ENCODE measurements at places on chromosomes 7 and 10.

- H3K27ac ChIP-seq: no peak overlapping the region
- H3K4me3 ChIP-seq: no peak overlapping the region
- H3K4me1 ChIP-seq: no peaks in the 10 kb centered on the region
- H3K36me3 ChIP-seq: peaks cover 16% of the 10 kb centered on the region
These were observed 45.2 kb downstream of the TRRAP start for GRCh38 chr7:98923512-98923911.

GRCh38 chr7:126445991-126446390 lies 806.8 kb downstream of the GRM8 start:
- H3K36me3 ChIP-seq: no peaks in the 10 kb centered on the region
- no peak for DNase-seq
- H3K27ac ChIP-seq: no peak overlapping the region
- no peak overlapping the region for H3K4me3 ChIP-seq
- H3K4me1 ChIP-seq: peaks cover 29% of the 10 kb centered on the region
- peaks cover 2% of the 10 kb centered on the region for H3K27me3 ChIP-seq

DNA sequence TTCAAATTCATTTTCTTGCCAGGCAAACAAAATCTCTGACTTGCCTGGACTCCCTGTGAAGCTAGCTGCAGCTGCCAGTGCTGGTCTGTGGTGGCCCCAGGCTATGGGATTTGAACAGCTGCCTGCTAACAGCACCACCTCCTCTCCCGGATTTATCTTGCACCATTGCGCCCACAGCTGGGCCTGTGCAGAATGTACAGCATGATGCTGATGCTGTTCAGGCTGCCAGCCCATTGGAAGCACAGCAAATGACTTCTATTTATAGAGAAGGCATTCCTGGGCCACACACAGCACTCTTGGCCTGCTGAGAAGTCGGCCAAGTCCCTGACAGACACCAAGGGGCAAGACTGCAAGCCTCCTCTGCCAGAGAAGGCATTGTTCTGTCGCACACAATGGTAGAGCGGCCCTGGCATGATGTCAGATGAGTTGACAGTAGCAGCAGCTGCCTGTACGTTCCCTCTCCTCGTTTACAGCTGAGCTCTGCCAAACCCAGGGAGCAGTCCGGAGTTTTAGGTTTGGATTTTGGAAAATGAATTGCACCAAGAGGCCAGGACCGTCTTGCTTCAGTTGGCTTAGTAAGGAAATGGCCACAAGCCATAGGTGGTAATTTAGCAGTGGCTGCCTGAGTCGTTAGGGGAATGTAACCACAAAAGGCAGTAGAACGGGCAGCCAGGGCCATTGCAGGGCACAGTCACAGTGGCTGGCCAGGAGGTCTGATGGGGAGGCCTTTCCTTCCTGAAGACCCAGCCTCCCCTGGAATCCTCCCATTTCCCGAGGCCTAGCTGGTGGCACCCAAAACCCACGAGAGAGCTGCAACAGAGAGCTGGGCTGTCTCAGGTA lies 38.5 kb downstream of the MTURN start:
- H3K27ac ChIP-seq: peak overlapping the region; percentile 9
- peak; percentile 57 for DNase-seq
- H3K36me3 ChIP-seq: no peaks in the 10 kb centered on the region

DNA sequence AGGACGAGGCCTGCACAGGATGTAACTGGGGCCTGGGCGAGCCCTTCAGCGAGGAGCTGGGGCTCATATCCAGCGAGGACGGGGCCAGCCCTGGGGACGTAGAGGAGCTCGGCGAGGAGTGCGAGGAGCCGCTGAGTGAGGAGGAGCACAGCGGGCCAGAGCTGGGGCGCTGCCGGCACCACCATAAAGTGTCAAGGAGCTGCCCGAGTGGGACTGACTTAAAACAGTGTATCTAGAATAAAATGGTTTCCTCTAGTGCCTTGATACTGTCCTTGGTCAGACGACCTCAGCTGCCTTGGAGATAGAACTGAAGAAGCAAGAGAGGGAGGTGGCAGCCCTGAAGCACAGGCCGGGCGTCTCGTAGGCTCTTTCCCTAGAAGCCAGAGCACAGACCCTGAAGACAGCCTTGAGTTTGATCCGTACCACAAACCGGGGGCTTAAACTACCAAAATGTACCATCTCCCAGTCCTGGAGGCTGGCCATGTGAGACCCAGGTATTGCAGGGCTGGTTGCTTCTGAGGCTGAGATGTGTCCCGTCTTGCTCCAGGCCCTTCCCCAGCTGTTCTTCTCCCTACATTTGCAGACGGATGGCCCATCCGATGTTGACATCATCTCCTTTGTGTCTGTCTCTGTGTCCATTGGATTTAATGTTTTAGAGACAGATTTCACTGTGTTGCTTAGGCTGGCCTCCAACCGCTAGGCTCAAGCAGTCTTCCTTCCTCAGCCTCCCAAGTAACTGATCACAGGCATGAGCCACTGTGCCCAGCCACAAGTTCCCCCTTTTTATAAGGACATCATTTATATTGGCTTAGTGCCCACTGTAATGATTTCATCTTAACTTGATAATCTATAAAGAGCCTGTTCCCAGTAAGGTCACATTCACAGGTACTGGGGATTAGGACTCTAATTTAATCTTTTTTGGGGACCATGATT lies 35.8 kb downstream of the DNAJB6 start:
- H3K27ac ChIP-seq: no peak overlapping the region
- peaks cover 12% of the 10 kb centered on the region for H3K36me3 ChIP-seq
- DNase-seq: no peak
- H3K4me3 ChIP-seq: no peak overlapping the region

GRCh38 chr7:150668472-150668911 lies 17.0 kb upstream of the GIMAP2 start:
- no peak overlapping the region for H3K27ac ChIP-seq
- H3K4me3 ChIP-seq: no peak overlapping the region
- no peaks in the 10 kb centered on the region for H3K4me1 ChIP-seq
- DNase-seq: no peak

GRCh38 chr7:134450294-134451000 lies 8.5 kb downstream of the AKR1B1 start:
- no peak for DNase-seq
- peaks cover 6% of the 10 kb centered on the region for H3K4me1 ChIP-seq
- peaks cover 2% of the 10 kb centered on the region for H3K27me3 ChIP-seq

- H3K4me1 ChIP-seq: peaks cover 18% of the 10 kb centered on the region
- no peak overlapping the region for H3K27ac ChIP-seq
- no peak overlapping the region for H3K4me3 ChIP-seq
- peaks cover 4% of the 10 kb centered on the region for H3K36me3 ChIP-seq
- no peak for DNase-seq
These were observed 31.4 kb downstream of the CPXM2 start for GRCh38 chr10:123860209-123860608.

DNA sequence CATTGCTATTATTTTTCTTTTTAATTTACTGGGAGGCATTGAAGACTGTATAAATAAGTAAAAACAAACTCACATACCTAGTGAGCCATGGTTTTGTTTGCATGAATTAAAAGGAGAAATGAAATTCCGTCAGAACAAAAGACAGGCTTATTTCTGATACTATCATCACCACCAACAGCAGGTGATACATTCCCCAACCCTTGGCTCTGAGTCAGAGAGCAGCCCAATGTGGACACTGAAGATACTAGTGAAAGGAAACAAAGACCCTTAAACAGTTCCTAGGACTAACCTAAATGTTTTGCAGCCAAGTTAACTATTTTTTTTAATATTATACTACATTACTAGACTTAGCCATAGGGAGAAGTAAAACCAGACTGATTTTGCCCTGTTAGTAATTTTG lies 31.6 kb downstream of the CHRM2 start:
- no peak overlapping the region for H3K4me3 ChIP-seq
- DNase-seq: no peak
- no peaks in the 10 kb centered on the region for H3K36me3 ChIP-seq
- H3K27ac ChIP-seq: no peak overlapping the region

GRCh38 chr10:19668116-19668515 lies 148.1 kb upstream of the PLXDC2 start:
- peaks cover 3% of the 10 kb centered on the region for H3K27me3 ChIP-seq
- no peak overlapping the region for H3K27ac ChIP-seq
- no peak overlapping the region for H3K4me3 ChIP-seq
- H3K36me3 ChIP-seq: no peaks in the 10 kb centered on the region
- no peak for DNase-seq
- H3K4me1 ChIP-seq: no peaks in the 10 kb centered on the region

DNA sequence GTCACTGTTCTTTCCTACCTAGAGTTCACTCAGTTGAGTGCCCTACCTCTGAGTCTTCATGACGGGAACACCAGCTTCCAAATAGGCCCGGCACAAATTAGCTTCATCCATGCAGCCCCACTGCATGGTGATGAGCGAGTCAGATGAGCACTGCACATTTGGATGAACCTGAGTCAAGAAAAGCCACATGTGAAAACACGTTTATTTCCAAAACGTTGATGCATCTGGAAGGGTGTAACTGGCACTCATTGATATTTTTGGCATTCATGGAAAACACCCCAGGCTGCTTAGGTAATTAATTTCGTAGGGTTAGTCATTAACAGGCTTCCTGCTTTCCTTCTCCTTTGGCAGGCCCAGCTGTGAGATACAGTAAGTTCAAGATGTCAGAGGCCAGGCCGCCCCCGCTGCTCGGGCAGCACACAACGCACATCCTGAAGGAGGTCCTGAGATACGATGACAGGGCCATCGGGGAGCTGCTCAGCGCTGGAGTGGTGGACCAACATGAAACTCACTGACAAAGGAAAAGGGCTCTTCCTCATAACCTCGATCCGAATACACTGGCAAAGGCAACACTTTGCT lies 725.2 kb downstream of the SUGCT start:
- no peaks in the 10 kb centered on the region for H3K4me1 ChIP-seq
- H3K27ac ChIP-seq: no peak overlapping the region
- DNase-seq: no peak
- H3K36me3 ChIP-seq: no peaks in the 10 kb centered on the region

DNA sequence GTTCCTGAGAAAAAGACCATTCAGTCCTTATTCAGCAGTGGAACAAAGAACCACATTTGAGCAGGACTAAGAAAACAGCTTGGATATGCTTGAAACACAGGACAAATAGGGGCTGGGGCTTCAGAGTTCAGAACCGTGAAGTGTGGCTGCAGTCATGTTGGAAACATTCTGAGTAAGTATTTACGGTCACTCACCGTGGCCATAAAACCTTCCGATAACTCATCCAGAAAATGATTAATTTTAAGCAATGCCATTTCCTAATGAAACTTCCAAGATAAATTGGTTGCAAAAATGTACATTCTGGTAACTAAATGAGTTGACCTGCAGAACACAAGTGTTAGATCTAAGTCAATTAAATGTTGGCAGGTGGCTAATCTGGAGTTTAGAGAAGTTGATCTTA lies 279.2 kb downstream of the CXCL12 start:
- H3K36me3 ChIP-seq: no peaks in the 10 kb centered on the region
- peaks cover 3% of the 10 kb centered on the region for H3K27me3 ChIP-seq
- peaks cover 6% of the 10 kb centered on the region for H3K4me1 ChIP-seq
- DNase-seq: no peak
- H3K27ac ChIP-seq: no peak overlapping the region

DNA sequence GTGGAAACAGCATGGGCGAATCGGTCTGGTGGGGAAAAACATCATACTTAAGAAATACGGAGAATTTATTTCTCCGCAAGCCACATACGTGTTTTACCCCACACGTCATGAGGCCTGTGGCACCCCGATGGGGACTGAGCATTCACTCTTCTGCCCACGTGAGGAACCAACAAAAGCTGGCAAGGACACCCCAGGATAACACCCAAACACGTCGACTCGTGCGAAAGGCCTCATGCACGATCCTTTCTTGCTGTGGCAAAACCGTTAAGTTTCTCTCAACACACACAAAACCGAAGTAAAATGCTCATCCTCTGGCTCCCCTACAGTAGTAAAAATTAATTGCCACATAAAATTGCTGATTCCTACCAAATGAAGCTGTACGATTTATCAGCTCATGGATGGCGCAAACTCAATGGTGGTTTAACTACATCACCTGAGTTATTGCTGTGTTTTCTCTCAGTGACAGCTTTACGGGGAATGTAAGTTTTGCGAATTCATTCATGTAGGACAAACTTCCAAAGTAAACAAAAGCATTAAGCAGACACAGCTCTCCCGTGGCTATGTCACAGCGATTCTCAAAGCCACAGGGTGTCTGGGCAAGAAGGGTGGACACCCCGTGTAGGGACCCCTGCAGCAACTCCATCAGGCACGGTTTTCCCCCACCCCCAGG lies 97.0 kb downstream of the CTBP2 start:
- H3K4me1 ChIP-seq: peaks cover 79% of the 10 kb centered on the region
- peaks cover 18% of the 10 kb centered on the region for H3K27me3 ChIP-seq
- H3K27ac ChIP-seq: peak overlapping the region; percentile 96
- H3K36me3 ChIP-seq: no peaks in the 10 kb centered on the region
- DNase-seq: no peak

GRCh38 chr7:90579181-90579688 lies 16.9 kb upstream of the CDK14 start:
- H3K27me3 ChIP-seq: no peaks in the 10 kb centered on the region
- H3K4me3 ChIP-seq: no peak overlapping the region
- no peak for DNase-seq
- H3K4me1 ChIP-seq: no peaks in the 10 kb centered on the region
- no peak overlapping the region for H3K27ac ChIP-seq
- no peaks in the 10 kb centered on the region for H3K36me3 ChIP-seq

GRCh38 chr10:15605740-15606369 lies 113.9 kb downstream of the ITGA8 start:
- DNase-seq: no peak
- no peaks in the 10 kb centered on the region for H3K4me1 ChIP-seq
- H3K27ac ChIP-seq: no peak overlapping the region
- peaks cover 3% of the 10 kb centered on the region for H3K27me3 ChIP-seq

- H3K4me1 ChIP-seq: no peaks in the 10 kb centered on the region
- peaks cover 2% of the 10 kb centered on the region for H3K27me3 ChIP-seq
- peaks cover 14% of the 10 kb centered on the region for H3K36me3 ChIP-seq
- DNase-seq: no peak
These were observed 29.0 kb downstream of the TIMM23 start for GRCh38 chr10:46001187-46001756.

DNA sequence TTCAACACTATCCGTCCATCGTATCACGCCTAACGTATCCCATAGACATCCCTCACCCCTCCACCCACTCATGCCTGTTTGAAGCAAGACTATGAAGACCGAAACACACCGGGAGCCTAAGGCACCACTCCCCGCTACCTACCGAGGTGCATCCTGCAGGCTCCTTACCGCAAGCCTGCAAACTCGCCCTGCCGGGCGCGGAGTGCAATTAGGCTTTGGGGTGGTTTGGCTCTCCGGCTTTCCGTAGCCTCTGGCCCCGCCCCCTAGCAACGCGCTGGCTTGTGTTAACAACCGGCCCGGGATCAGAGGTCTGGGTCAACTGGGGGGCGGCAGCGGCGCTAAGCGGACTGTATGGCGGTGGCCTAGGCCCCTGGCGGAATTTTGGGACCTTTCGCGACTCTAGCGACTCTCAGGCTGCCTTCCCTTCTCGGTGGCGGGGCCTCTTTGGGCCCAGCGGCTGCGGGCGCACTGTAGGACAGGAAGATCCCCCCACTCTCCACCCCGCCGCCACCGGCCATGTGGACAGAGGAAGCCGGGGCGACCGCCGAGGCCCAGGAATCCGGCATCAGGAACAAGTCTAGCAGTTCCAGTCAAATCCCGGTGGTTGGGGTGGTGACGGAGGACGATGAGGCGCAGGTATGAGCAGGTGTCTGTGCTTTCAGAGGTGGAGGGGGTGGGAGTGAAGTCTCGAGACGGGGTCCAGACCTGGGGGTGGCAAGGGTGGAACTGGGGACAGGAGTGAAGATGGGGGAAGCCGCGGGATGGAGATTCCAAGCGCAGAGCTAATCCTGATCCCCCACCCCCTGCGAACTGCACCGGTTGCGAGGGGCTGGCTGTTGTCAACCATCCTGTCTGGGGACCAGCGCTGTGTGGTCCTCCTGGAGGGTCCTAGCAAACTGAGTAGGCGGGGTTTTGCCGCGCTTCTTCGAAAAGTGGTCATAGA lies at the start of gene CFAP69:
TSS of gene CFAP69 (plus strand) at position 266 of the 943 bp plus-strand sequence. CDS start at position 517, 251 bp downstream.
- DNase-seq: peak; percentile 97
- no peaks in the 10 kb centered on the region for H3K36me3 ChIP-seq
- peaks cover 5% of the 10 kb centered on the region for H3K27me3 ChIP-seq
- peak within 1 kb of the TSS; percentile 97 for H3K4me3 ChIP-seq
- no peaks in the 10 kb centered on the region for H3K4me1 ChIP-seq
